Activated CD4-positive, alpha-beta memory T cell treated with anti-CD3 and anti-CD28 coated beads, Interleukin-2, amount 10 ng/mL, durations not matched to agents 7 days and 5 days (primary cell): ENCODE measurements at places on chromosomes 1 and 21. TPM values are rescaled to one million over a fixed set of nuclear protein-coding genes. Genes with fewer than 3 reads are reported as not detected.

SLFNL1 gene
- 0.33 TPM for total RNA-seq

JUN gene
- total RNA-seq: 32.3 TPM

CD2 gene
- total RNA-seq: 340 TPM

CA6 gene
- total RNA-seq: not detected

LCE2A gene
- not detected for total RNA-seq

AKNAD1 gene
- total RNA-seq: not detected

MAB21L3 gene
- not detected for total RNA-seq

KPRP gene
- not detected for total RNA-seq

TMED5 gene
- 70.8 TPM for total RNA-seq

ZBTB8OS gene
- 58.1 TPM for total RNA-seq

OSCP1 gene
- total RNA-seq: 1.7 TPM
